ENCODE measurements at places on chromosomes 16 and 17.

DNA sequence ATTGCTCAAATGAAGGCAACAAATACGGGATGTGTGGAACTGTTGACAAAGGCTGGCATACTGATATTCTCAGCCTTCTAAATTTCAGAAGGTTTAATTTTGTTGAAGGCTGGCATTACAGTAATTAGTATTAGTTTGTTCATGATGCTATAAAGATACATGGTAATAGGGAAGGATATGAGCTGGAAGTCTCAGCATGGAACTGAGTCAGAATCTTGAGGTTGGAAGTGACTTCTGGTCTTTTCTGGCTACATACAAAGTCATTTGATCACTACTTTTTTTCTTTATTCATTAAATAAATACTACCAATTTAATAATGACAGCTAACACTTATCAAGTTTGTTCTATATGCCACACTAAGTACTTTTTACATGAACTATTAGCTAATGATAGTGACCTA, 22.6 kb downstream of the RABEP1 start:
- no peak for DNase-seq

DNA sequence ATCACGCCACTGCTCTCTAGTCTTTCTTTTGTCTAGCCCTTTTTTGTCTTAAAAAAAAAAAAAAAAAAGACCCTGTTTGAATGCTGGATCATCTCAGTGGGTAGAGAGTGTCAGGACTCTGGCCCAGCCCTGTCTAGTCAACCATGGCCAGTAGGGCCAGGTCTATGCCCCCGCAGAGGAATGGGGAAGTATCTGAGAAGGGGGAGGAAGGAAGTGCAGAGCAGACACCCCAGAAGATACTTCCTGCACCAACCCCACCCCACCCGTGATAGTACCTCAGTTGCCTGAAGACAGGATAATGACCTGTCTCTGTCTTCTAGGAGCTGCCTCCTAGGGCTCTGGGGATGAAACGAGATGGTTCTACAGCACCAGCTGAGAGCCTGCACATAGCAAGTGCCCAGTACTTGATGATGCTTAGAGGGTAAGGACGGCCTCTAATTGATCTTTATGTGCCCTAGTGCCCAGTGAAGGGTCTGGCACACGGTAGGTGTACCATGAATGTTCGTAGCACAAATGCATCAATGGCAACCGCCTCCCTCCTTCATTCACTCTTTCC, 55.4 kb downstream of the ABAT start:
- DNase-seq: peak; percentile 15

GRCh38 chr16:19914877-19915276, 30.2 kb upstream of the GPRC5B start:
- DNase-seq: no peak

GRCh38 chr17:81171941-81172340, 5.9 kb upstream of the AATK start:
- DNase-seq: no peak

DNA sequence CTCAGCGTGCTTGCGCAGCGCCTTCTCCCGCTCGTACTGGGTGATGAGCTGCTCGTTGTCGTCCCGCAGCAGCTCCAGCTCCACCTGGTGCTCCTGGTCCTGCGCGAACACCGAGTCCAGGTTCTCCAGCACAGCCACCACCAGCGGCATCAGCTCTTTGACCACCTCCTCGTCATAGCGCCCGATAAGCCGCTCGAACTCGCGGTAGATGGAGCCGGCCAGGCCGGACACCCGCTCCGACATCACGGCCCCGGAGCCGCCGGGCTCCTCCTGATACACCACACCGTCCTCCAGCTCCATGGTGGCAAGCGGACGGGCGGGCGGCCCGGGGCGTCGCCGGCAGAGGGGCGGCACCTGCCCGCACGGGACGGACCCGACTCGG, 320 bp downstream of the SPAG9 start:
- DNase-seq: no peak

DNA sequence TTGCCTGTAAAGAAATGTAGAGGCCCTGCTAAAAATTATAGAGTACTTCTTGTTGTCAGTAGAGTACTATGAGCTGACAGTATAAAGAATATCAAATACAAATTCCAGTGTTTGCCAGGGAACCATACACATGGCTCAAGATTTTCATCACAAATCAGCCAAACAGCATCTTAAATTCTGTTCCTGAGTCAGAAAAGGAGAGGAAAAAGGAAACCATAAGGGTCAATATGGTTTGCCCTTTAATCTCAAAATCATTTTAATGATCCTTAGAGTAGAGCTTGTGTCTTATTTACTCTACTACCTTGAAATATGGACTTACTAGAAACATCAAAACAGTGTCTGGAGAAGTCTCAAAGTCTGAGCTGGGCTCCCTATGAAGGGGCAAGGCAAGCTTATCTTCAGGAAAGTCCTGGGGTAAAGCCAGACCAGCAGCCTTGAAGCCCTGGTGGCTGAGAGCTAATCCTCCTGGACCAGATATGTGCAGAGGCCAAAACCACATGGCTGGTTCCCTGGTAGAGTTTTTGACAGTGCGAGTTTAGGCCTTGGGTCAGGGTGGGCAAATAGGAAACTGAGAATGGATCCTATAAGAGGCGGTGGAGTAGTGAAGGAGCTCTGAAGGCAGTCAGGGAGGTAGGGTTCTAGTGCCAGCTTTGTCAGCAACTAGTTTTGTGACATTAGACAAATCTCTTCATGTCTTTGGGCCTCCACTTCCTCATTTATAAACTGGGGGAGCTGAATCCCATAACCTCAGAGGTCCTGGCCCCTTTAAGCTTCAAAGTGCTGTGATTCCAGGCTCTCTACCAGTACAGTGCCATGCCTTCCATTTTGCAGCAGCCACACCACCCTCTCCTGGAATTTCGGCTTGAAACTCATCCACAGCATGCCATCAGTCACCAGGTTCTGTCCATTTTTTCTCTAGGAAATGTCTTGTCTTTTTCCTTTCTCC, 38.9 kb downstream of the MRTFB start:
- peak; percentile 61 for DNase-seq
